ENCODE measurements at places on chromosomes 5 and 9.

- no peak for DNase-seq
Observed at GRCh38 chr9:137027369-137028262, at the start of gene ABCA2. TSS of gene ABCA2 (minus strand) at chr9:137028237. CDS start at chr9:137028140, 97 bp downstream.

- DNase-seq = no peak
Observed at GRCh38 chr5:11918463-11919045, 14.3 kb upstream of the CTNND2 start.

GRCh38 chr5:104241046-104241445 lies 678.5 kb upstream of the NUDT12 start:
- DNase-seq = no peak

DNA sequence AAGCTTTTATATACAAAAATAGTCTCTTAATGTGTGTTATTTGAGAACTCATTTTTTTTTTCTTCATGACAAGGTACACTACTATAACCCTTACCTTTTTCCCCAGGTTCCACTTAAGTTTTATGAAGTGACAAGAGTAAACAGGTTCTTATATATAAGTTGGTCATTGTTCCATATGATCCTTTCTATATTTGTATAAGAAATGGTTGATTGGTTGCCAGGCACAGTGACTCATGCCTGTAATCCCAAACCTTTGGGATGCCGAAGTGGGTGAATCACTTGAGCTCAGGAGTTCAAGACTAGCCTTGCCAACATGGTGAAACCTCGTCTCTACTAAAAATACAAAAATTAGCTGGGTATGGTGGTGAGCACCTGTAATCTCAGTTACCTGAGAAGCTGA lies 108.3 kb downstream of the PCSK1 start:
- no peak for DNase-seq
